Stimulated activated CD4-positive, alpha-beta T cell treated with anti-CD3 and anti-CD28 coated beads, Interleukin-1b, Interleukin-23, amount 100 ng/mL, for 1 hour (primary cell): ENCODE measurements at places on chromosomes 4 and X.

GRCh38 chrX:153746359-153746758, 17.7 kb upstream of the PLXNB3 start:
- no peak for DNase-seq

DNA sequence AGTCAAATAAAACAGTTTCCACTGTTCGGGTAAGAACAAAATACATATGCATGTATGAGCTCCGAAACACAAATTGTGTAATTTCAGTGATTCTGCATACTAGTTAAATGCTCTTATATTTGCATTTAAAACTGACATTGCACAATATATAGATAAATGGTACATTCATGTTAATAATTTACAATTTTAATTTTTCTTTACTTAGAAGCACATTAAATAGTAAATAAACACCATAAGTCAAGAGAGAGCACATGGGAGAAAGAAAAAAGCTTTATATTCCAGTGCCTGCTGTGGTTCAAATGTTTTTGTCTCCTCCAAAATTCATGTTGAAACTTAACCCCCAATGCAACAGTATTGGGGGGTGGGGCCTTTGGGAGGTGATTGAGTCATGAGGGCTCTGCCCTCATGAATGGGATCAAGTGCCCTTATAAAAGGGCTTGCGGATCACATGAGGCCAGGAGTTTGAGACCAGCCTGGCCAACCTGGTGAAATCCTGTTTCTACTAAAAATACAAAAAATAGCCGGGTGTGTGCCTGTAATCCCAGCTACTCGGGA, 322.9 kb downstream of the BCOR start:
- no peak for DNase-seq

GRCh38 chrX:103565197-103565596, 20.1 kb upstream of the TCEAL4 start:
- DNase-seq, result no peak

GRCh38 chr4:189202869-189203271, 737.8 kb upstream of the FRG1 start:
- DNase-seq, result no peak

- DNase-seq, result no peak
Observed at GRCh38 chr4:122977103-122977502, 54.7 kb upstream of the NUDT6 start.

DNA sequence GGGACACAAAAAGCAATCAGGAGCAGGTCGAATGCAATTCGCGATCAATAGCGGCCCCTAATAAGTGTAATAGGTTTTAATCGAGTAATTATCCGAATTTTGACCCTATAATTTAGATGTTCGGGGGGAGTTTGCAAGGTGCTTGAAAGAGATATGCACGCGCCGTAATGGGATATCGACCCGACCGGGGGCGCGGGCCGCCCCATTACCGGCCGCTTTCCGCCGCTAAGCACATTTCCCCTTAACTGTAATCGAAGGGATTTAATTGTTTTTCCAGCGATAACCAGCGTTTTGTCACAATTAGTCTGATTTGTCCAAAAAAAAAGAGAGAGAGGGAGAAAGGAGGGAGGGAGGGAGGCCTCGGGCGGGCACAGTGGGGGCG, 997 bp downstream of the NKX1-1 start:
- no peak for DNase-seq

- DNase-seq, result no peak
Observed at GRCh38 chr4:173094739-173095421, 73.7 kb upstream of the GALNT7 start.

- DNase-seq, result no peak
Observed at GRCh38 chr4:62193761-62194160, 993.6 kb downstream of the ADGRL3 start.

GRCh38 chr4:47074816-47075215, 43.4 kb downstream of the GABRB1 start:
- no peak for DNase-seq

GRCh38 chr4:163415668-163416067, 57.9 kb downstream of the TKTL2 start:
- DNase-seq, result no peak

DNA sequence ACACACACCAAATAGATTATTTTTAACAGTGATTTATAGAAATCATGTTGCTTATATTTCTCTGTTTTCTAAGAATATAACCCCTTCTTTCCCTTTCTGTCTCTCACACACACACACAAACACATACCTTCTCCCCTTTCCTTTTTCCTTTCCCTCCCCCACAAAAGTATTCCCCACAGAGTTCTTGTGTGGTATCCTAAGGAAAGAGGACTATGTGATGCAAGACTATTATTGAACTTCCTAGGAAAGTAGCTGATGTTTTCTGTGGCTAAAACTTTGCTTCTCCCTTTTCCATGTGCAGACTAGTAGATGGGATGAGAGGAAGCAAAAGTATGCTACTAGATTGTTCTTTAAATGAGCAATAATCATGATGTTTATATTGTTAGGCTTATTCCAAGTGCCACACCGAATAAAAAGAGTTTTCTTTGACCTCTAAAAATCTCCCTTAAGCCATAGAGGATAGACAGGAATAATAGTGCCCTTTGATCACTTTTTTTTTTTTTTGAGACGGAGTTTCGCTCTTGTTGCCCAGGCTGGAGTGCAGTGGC, 38.7 kb downstream of the CPEB2 start:
- DNase-seq, result no peak

DNA sequence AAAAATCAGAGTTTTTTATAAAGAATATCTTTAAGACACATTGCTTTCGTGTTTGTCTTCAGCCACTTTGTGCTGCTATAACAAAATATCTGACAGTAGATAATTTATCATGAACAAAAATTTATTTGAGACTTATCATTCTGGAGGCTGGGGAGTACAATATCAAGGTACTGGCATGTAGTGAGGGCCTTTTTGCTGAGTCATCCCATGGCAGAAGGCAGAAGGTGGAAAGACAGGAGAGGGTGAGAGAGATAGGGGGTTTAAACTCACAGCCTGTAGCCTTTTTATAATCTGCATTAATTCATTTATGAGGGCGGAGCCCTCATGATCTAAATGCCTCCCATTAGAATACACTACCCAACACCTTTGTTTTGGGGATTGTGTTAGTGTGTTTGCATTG, 431.2 kb upstream of the FAM47C start:
- DNase-seq, result no peak

GRCh38 chr4:134160211-134160610, 41.4 kb downstream of the PABPC4L start:
- DNase-seq, result no peak

GRCh38 chr4:56197387-56197786, 189.9 kb downstream of the AASDH start:
- no peak for DNase-seq

DNA sequence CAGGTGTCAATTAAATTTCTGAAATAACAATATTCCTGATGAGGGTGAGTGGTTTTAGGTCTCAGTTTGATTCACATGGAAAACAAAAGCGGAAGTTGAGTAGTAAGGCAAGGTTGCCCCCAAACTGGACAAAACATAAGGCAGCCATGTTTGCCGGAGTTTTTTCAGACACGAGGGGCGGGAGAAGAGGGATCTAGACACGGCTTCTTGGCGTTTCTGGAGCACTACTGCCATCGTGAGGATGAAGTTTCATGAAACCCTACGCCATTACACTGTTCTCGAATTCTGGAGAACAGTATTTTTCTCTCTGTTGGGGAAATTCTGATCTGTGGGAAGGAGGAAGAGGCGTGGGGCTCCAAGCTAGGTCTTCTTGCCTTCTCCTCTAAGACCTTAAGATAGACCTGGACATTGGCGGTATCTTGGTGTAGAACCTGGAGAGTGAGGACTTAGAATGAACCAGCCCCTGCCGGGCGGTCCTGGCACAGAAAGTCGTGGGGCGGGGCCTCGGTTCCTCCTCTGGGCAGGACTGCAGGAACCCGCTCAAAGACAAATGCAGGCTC, 160.3 kb downstream of the OR13H1 start:
- DNase-seq, result no peak

DNA sequence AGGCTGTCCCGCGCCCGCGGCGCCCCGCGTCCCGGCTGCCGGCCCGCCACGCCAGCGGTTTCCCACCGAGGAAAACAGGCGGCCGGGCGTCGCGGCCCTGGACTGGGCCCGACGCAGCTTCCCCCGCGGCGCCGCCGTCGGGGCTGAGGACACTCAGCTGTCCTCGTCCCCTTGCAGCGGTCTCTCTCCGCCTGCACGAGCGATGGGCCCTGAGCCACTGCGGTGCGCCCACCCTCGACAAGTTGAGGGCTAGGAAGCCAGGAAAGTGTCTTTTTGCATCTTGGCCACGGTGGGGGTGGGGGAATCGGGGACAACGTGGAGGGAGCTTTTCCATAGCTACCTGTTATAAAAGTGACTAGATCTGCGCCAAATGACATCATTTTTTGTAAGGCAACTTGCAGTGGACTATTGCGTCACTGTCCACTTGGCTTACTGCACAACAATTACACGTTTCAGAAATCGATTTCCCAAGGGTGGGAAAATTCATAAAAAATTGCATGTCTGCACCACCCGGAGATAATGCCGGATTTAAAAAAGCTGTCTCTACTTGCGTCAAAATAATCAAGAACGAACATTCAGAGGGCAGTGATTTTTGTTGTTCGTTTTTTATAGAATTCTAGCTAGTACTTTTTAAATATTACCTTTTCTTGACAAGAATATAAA, 1.1 kb downstream of the KLHL15 start:
- peak; percentile 3 for DNase-seq

DNA sequence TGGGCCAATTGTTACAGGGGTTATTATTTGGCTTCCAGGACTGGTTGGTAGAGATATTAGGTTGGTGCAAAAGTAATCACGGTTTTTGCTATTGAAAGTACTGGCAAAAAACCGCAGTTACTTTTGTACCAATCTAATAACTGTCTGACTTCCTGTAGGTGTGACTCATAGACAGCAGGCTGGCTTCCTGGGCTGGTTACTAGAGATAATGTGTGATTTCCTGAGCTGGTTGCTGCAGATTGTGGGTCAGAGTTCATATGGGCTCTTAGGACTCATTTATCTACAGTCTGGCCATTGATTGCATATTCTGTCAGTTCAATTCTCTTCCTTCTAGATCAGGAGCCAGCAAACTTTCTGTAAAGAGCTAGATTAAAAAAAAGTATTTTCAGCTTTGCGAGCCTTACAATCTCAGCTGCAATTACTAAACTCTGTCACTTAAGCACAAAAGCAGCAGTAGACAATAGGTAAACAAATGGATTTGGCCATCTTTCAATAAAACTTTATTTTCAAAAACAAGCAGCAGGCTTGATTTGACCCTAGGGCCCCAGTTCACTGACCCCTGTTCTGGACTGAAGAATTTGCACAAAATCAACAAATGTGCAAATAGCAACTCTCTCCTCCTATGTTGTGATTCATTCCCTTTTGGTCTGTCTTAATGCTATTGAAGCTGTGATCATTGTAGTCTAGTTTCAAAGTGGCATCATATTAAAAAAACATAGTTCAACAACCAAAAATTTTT, 50.8 kb upstream of the BOD1L1 start:
- DNase-seq, result no peak

DNA sequence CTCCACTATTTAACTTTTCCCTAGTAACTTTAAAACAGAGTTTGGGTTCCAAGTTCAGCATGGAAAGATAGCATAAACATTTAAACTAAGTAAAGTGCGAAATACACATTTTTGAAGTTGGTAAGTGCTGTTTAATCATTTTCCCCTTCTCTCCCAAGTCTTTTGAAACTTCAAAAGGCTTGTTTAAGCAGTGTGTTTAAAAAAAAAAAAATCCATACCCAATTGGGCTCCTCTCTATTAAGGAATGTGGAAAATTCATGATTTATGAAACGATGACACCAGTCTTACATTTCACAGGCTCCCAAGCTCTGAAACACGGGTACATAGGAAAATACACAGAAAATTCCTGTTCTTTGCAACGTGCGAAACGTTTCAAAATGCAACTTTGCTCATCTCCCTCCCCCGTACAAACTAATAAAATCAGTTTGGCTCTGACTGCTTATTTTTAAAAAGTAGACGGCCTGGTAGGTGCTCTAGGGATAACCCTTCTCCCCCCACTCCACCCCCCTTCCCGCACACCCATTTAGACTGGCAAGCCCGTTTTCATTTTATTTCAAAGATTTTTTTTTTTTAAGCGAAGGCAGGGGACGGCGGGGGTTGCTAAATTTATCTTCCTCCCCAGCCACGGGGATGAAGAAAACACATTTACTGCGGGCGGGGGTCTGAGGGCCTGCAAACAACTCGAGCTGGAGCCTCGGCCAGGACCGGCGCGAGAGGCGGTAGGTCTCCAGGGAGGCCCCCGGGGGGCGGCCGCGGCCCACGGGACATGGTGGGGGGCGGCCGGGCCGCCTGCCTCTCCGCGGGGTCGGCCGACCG, 786 bp upstream of the ZFX start:
- no peak for DNase-seq

DNA sequence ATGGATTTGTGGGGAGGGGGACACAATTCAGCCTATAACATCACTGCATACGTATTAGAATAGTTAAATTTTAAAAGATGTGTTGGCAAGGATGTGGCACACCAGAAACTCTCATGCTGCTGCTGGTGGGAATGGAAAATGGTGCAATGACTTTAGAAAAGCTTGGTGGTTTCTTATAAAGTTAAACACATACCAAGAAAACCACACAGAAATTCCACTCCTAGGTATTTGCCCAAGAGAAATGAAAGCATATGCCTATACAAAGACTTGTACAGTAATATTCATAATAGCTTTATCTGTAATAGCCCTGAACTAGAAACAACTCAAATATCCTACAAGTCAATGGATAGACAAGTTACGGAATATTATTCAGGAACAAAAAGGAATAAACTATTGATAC, 71.3 kb upstream of the PDHA1 start:
- no peak for DNase-seq

GRCh38 chr4:81143183-81143582, 71.8 kb downstream of the PRKG2 start:
- no peak for DNase-seq

DNA sequence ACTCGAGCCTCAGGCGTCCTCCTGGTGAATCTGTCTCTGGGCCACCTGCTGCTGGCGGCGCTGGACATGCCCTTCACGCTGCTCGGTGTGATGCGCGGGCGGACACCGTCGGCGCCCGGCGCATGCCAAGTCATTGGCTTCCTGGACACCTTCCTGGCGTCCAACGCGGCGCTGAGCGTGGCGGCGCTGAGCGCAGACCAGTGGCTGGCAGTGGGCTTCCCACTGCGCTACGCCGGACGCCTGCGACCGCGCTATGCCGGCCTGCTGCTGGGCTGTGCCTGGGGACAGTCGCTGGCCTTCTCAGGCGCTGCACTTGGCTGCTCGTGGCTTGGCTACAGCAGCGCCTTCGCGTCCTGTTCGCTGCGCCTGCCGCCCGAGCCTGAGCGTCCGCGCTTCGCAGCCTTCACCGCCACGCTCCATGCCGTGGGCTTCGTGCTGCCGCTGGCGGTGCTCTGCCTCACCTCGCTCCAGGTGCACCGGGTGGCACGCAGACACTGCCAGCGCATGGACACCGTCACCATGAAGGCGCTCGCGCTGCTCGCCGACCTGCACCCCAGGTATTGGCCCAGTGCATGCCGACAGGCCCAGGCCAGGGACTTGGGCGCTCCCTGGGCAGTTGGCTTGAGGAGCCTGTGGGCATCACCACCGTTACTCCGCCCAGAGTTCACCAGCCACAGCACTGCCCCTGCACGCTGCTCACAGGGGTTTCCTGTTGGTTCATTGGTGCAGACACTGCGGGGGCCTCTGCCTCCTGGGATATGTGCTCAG, 1.1 kb downstream of the GPR78 start:
- no peak for DNase-seq

GRCh38 chr4:129384974-129385373, 289.0 kb downstream of the C4orf33 start:
- no peak for DNase-seq
